ENCODE measurements at places on chromosomes 1 and 21.

DNA sequence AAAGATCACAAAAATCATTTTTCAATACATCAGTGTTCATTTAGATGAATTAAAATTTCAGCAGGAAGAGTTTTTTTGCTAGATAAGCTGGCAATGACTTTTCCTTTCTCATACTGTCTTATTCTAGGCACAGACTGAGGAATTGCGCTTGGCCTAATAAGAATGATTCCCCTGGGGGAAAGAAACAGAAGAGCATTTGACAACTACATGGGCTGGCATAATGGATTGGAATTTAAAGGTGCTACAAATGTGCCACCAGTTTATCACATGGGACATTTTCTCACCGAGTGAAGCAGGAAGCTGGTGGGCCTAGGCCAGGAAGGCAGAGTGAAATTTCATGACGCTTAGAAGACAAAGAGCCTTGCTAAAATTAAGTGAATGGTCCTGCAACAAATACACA is 39.3 kb downstream of the CDKN2C start:
- no peak for DNase-seq

GRCh38 chr21:35855484-35855883 is 204.8 kb downstream of the SETD4 start:
- DNase-seq, result no peak

DNA sequence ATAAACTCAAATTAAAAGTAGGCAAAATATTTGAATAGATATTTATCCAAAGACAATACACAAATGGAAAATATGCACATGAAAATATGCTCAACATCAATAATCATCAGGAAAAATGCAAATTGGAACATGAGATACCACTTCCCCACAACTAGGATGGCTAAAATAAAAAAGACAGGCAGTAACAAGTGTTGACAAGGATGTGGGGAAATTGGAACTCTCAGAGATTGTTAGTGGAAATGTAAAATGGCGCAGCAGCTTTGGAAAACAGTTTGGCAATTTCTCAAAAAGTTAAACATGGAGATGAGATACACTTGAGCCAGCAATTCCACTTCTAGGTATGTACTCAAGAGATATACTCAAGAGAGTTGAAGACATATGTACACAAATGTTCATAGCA is 48.8 kb downstream of the NAV1 start:
- no peak for DNase-seq

- DNase-seq, result no peak
Measured at GRCh38 chr1:166202546-166202945, 35.7 kb upstream of the FAM78B start.

- DNase-seq, result no peak
Measured at GRCh38 chr1:230641900-230642262, 400 bp upstream of the COG2 start.
